Natural killer cell (primary cell): ENCODE measurements at places on chromosomes 16 and 17.

DNA sequence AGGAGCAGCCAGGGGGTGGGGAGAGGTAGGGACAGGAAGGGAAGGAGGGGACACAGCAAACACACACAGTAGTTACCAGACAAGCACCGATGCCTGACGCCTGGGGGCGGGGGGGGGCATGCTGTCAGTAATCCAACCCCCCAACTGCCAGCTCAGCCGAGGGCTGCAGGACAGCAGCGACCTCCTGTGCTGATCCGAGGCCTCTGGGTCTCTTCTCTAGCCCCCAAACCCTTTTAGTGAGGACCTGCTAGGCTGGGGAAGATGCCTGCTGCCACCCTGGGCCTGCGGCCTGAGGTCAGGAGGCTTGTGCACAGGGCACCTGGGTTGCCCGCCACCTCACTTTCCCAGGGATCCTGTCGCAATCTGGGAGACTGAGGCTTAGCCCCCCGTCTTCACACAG lies 11.6 kb downstream of the FLOT2 start:
- DNase-seq = no peak

- no peak for DNase-seq
These were observed 264.9 kb upstream of the MON1B start for GRCh38 chr16:76926042-76926441.

DNA sequence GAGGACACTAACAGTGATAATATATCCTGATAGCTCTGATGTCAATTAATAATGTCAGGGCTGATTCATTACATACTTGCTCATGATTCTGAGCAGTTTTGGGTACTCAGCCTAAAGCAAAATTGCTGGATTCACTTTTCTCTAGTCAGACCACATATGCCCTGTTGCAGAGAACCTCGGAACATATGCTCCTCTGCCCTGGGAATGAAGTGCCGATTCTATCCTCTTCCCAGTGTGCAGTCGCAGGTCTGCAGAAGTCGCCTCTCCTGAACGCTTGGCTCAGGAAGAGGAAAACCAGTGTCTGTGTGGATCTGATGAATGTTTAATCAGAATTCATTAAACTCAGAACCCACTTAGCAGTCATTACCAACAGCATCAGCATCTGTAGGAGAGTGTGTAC lies 34.5 kb downstream of the ABCC12 start:
- DNase-seq = no peak

- DNase-seq = no peak
These were observed 78.7 kb upstream of the GPRC5B start for GRCh38 chr16:19963301-19963700.

DNA sequence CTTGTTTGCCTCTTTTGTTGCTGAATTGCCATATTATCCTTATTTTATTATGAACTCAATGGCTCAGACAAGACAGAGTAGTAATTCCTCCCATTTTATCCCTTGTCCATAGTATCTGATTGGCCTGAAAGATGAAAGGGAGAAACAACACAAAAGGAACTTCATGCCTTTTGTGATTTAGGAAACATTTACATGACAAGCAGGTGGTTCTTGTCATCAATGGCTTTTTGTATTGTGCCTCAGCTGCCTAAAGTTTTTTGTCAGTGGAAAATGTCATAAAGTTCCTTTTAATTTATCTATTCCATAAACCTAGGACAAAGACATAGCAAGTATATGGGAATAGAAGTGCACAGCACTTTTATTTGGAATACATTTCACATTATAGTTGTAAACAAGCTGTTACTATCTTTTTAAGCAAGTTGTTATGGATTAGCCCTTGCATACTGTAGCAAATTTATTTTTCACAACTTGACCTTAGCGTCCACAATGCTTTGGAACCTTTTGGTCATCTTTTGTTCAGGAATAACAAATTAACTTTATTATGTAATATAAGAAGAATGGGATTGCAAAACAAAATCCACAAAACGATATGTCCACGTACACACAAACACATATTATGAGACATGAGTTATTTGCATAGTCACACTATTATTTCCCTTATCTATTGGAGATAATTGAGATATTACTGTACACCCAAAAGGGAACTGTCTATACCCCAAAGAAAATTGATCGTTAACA lies 12.4 kb upstream of the MPHOSPH6 start:
- DNase-seq = no peak

- no peak for DNase-seq
These were observed 33.6 kb upstream of the CDH5 start for GRCh38 chr16:66332634-66333610.

GRCh38 chr16:9107025-9107970 lies 15.9 kb downstream of the HAPSTR1 start:
- no peak for DNase-seq
